ENCODE measurements at places on chromosomes 11 and 22.

DNA sequence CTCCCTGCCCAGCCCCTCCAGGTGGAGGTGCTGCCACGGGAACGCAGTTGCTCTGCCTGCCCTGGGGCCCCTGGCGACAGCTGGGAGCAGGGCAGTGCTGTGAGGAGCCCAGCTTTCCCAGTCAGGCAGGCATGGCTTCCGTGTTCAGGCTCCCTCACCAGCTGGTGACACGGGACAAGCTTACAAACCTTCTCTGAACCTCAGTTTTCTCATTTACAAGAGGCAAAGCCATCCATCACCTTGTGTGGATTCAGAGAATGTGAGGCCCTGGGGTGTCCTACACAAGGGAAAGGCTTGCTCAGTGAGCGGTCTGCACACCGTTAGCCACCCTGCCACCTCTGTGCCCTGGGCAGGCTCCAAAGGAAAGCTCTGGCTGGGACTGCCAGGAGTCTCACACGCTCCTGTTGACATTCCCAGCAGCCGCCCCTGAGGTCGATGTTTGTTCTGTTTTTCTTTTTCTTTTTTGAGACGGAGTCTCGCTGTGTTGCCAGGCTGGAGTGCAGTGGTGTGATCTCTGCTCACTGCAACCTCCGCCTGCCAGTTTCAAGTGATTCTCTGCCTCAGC is 23.5 kb downstream of the SUN2 start:
- no peak for DNase-seq

DNA sequence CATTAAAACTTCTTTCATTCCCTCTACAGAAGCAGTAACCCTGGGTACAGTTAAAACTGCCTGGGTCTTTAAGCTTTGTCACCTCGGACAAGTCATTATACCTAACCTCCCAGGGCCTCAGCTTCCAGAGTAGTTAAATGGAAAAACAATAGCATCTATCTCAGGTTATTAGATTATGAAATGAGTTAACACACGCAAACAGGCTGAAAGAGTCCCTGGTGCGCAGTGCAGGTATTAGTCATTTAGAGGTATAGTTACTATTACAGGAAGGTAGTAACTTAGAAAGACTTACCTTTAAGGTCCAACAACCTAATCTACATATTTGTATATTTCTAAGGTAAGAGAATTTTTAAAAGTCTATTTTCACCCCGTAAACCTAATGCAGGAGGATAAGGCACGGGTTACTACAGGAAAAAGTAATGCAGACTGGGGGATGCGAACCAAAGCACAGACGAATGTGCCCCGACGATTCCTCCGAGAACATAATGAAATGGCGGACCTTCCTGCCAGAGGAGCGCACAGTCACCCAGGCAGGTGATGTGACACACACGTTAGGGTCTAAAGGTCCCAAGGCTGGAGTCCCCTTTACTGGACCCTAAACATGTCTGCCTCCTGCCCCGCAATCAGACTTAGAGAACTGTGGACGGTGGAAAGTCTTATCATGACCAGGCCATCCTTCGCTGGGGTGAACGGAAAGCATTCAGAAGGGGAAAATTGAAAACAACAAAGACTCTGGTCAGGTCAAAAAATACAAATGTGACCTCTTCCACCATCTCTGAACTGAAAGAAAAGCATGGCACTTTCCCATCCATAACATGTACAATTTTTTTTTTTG is 1.3 kb downstream of the NAP1L4 start:
- peak; percentile 38 for DNase-seq

GRCh38 chr11:45933846-45934579 is 11.6 kb downstream of the LARGE2 start:
- no peak for DNase-seq

DNA sequence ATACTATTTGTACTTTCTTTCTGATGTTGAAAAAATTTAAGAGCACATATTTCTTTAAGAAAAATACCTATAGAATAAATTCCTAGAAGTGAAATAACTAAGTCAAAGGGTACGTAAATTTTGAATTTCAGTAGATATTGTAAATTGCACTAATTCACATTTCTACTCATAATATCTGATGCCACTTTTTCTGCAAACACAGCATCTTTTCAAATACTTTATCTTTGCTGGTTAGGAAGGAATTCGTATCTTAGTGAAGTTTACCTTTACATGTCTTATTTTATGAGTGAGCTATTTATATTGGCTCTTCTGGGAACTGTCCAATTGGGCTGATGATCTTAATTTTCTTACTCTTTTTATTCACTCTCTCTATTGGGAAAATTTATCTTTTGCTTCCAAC is 148.2 kb downstream of the DDX10 start:
- DNase-seq: no peak

DNA sequence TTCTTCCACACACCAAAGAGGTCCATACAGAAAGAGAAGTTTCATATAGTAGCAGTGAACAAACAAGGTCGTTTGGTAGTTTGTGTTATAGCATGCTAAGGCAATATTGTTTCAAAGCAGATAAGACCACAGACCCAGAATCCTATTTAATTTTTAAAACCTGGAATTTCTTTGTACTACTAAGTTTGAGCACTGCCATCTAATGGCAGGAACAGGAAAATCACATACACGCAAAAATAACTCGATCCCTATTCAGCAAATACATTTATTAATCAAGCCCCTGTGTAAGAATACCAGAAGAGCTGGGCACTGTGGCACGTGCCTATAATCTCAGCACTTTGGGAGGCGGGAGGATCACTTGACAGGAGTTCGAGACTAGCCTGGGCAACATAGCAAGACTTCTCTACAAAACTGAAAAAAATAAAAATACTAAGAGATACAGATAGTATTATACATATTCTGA is 2.9 kb upstream of the BTBD10 start:
- DNase-seq: no peak

GRCh38 chr11:76088511-76088910 is 117.8 kb downstream of the WNT11 start:
- no peak for DNase-seq

- DNase-seq: no peak
Measured at GRCh38 chr11:24820541-24820940, 323.7 kb downstream of the LUZP2 start.

DNA sequence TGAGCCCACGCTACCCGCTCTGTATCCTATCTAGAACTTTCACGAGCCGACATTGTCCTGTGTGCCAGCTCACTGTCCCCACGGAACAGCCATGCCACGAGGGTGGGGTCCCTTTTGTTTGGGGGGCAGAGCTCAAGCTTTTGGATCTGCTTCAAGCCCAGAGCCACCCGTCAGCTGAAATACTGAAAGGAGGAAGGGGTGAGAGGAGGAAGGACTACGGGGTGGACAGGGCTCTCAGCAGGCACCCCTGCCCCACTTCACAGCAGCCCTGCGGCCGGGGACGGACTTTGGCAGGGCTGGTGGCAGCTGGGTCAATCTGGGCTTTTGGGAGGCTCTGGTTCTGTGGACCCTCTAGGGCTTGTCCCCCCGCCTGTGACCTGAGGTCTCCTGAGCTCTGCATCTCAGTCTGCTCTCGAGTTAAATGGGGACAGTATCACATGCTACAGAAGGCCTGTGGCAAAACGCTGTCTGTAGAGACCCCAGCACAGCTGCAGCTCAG is 30.0 kb upstream of the MUC5AC start:
- DNase-seq: no peak

- no peak for DNase-seq
Measured at GRCh38 chr11:128451652-128452470, 135.5 kb downstream of the ETS1 start.

Data from stimulated activated CD4-positive, alpha-beta T cell treated with anti-CD3 and anti-CD28 coated beads, Interleukin-4, amount 100 ng/mL, for 4 hours (primary cell).